NCI-H2107 (cell line): ENCODE measurements at places on chromosomes 2 and 18.
A peak's percentile ranks its signal among the peaks of the same experiment; 100 is the strongest.

DNA sequence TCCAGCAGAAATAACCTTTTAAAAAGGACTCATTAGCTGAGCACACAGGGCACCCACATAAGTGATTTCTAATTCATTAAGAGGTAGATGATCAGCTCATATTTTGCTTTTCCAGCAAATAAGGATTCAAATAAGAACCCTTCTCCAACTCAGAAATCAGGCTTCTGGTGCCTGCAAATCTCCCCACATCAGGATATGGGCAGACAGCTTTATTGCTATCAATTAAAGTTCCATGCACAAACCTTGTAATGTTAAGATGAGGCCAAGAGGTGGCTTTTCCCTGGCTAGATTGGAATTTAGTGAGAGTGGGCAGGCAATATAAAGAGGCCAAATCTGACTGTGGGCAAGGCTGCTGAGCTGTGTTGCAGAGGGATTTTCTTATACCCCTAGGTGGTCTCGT, 193.6 kb downstream of the SH3RF3 start:
- no peak for DNase-seq

DNA sequence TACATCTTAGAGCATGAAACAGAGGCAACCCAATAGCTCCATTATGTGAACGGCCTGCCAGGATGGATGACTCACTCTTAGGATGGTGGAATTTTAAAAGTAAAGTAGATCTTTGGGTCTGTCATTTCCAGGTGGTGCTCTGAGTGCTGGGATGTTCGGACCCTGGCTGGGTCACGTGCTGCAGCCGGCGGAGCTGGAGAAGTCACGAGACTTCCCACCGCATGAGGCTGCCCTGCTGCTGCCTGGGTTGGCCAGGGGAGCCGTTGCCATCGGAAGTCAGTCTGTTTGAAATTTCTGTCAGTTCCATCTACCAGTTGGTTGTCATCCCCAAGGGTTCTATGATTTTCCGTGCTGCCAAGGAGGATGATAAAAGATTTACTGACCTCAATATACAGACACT, 93.3 kb upstream of the ALKAL2 start:
- DNase-seq = no peak

DNA sequence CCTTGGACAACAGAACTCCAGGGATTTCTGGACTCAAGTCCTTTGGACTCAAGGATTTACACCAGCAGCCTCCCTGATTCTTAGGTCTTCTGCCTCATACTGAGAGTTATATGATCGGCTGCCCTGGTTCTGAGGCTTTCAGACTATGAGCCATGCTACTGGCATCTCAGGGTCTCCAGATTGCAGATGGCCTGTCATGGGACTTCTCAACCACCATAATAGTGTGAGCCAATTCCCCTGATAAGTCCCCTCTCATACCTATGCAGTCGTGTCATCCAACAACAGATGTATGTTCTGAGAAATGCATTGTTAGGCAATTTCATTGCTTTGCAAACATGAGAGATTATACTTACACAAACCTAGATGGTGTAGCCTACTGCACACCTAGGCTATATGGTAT, 61.4 kb upstream of the MSTN start:
- no peak for DNase-seq

- no peak for DNase-seq
Observed at GRCh38 chr2:199356412-199356811, 101.3 kb downstream of the SATB2 start.

- DNase-seq = no peak
Observed at GRCh38 chr2:66845307-66845706, 410.4 kb downstream of the MEIS1 start.

DNA sequence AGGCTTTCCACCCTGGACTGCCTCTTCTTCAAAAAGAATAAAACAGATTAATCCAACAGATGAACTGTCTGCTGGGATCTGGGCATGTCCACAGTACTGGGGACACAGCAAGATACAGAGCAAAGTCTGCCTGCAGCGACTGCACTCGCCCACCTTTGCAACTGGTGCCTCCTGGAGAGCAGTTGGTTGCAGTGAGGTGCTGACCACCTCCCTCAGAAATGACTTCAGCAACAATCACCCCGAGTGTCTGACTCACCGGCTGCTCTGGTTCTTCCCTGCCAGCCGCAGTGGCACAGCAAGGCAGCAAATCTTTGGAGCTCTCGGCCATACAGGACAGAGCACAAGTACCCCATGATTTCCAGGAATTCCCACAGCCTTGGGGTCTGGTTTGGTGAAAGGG, 179.7 kb downstream of the ANAPC1 start:
- DNase-seq = no peak

- no peak for DNase-seq
Observed at GRCh38 chr2:28678175-28678855, 73.3 kb upstream of the PPP1CB start.

GRCh38 chr2:26941486-26941885, 29.0 kb upstream of the MAPRE3 start:
- DNase-seq = no peak

DNA sequence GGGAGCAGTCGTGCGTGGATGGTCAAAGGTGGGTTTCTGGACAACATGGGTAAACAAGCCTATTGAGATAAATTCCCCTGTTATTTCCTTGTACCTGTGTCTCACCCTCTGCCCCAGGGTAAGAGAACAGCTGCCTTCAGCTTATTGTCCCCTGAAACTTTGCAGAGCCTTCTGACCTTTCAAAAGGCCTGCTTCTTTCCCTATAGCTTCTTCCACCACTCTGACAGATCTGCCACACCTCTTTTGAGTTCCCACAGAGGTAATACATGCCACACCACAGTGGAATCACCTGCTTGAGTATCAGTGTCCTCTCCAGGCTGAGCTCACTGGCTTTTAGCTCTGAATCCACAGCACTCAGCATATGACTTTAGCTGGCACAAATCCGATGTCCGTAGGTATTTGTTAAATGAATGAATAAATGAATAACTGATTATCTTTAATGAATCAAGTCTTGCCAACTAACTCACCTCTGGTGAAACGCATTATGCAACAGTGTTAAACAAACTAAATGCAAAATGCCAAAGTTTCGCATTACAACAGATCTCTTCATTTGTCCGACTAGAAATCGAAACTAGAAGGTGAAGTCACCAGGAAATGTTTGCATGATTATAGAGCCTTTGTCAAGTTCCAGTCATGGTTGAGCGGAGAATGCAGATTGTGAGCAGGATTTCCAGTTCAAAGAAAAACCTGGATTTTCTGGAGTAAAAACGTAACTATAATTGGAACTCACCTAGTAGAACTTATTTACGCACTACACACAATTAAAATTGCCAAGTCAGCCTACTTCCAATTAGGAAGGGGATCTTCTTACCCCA, 16.4 kb downstream of the DYNAP start:
- DNase-seq = peak; percentile 2

- no peak for DNase-seq
Observed at GRCh38 chr2:51921076-51921475, 889.1 kb upstream of the NRXN1 start.

GRCh38 chr2:7242189-7242867, 325.1 kb downstream of the RNF144A start:
- no peak for DNase-seq

GRCh38 chr18:51523671-51524070, 326.2 kb upstream of the MEX3C start:
- no peak for DNase-seq

- no peak for DNase-seq
Observed at GRCh38 chr18:65025756-65026155, 725.1 kb upstream of the CDH7 start.

GRCh38 chr2:210268281-210268680, 43.0 kb upstream of the ACADL start:
- DNase-seq = no peak

- no peak for DNase-seq
Observed at GRCh38 chr2:237262838-237263771, 150.9 kb downstream of the COL6A3 start.

DNA sequence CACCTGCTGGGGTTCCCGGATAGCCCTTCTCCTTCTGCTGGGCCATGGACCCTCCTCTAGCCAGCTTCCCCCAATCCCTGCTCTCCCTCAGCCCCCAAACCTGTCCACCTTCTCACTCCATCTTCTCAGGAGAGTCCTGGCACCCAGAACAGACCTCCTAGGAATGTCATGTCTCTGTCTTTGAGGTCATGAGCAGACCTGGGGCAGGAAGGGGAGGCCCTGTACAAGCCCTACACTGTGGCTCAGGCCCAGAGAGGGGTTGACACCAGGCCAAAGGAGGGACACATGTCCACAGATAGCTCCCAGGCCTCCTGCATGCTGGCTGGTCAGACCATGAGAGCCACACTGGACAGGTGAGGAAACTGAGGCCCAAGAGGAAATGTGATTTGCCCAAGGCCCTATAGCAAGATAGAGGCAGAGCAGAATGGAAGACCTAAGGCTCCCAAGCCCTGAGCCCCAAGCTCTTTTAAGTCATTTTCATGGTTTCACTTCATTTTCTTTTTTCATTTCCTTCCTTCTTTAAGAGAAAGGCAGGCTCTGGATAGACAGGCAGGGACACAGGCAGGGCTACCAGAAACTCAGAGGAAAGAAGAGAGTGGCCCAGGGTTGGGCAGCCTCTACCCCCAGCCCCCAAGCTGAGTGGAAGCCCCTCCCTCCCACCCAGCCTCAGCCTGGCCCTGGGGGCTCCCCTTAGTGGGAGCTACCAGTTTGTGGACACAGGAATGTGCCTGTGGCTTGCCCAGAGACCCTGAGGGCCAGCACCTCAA, 159.7 kb downstream of the SMAD7 start:
- DNase-seq = no peak

- DNase-seq = no peak
Observed at GRCh38 chr2:11876436-11876835, 130.0 kb downstream of the LPIN1 start.

GRCh38 chr2:130371723-130372054, 15.8 kb downstream of the PTPN18 start:
- no peak for DNase-seq

GRCh38 chr2:101613056-101613704, 84.3 kb upstream of the MAP4K4 start:
- DNase-seq = no peak

GRCh38 chr2:19785867-19786266, 115.9 kb downstream of the TTC32 start:
- no peak for DNase-seq

DNA sequence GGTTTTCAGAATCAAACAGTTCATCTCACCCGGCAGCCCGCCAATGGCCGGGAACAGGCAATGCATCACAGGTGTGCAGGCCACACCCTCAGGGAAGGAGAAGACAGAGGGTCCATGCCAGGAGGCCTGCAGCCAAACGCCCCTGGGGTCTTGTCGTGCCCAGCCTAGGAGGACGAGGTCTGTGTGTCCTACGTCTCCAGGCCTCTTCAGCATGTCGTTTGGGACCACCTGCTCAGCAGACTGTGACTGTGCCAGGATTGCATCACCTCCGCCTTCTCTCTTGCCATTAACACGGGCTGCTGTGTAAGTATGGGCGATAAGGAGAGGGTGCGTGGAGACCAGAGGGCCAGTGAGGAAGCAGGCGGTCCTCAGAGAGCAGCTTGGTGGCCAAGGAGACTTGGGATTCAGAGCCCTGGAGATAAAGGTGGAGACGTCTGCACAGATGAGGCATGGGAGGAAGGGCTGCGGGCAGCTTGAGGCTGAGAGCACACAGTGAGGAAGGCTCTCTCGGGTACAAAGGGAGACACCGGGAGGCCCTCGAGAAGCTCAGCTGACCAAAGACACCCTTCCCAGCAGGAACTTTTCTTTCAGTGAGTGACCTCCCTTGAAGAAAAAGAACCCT, 37.4 kb upstream of the KLHL29 start:
- no peak for DNase-seq

GRCh38 chr2:45988879-45989278, 308.3 kb upstream of the EPAS1 start:
- DNase-seq = peak; percentile 44

DNA sequence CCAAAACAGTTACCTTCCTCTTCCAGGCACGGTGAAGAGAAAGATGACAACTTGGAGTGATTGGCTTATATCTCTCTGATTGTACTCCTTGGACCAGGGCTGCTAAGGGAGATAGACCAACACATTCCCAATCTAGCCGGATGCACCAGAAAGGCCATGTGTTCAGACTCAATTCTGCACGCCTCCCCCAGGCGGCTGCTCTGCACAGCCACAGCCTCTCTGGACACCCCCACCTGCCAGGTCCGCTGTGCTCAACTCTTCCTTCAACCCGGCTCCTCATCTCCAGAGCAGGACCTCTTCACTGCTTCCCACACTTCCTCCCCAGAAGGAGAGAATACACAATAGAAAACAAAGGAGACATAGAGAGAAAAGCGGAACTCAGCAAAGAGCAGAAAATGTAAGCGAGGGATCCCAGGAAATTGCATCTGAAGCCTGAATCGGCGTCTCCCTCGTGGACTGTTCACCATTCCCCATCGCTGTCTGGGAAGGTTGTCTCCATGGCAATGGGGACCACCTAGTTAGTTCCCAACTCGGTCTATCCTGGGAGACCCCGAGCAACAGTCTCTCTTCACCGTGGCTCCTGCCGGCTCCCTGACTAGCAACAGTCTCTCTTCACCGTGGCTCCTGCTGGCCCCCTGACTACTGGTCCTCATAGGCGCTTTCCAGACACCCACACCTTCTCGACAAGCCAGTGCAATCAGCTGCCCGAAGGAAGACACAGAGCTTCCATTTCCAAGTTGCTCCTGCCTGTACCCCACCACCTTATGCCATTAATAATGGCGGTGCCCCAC, 361.7 kb upstream of the MYT1L start:
- DNase-seq = no peak

DNA sequence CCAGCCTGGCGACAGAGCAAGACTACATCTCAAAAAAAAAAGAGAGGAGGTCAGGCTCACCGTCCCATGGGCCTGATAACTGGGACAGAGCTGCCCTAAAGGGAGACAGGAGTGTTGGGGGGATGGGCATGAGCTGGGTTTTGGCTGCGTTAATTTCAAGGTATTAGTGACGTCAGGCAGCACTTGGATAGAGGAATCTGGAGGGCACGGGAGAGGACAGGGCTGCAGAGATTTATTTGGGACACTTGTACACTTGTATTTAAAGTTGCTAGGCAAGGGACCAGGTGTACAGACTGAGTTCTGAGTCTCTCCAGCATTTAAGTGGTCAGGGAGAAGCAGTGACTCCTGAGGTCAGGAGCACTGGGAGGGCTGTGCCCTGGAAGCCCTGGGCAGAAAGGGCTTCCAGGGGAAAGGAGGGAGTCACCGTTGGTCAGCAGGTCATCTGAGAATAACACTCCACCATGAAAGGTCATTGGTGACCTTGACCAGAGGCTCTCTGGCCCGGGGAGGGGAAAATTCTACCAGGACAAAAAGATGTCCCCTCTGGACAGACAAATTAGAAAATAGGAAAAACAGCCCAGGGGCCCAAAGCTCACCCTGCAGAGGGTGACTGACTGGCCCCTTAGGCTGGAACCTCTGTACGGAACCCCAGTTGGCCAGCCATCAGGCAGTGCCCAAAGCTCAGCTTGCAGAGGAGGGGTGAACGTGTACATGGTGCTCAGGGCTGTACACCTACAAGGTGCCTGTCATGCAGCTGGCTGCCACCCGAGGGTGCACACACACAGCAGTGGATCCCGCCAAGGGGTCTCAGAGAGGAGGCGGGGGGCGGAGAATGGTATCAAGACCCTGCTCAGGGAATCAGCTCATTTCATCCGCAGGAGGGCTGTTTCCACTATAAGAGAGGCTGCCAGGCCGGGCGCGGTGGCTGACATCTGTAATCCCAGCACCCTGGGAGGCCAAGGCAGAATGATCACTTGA, 23.0 kb upstream of the CNNM3 start:
- DNase-seq = no peak
